ENCODE measurements at places on chromosomes 16 and 17. TPM values are rescaled to one million over a fixed set of nuclear protein-coding genes. Genes with fewer than 3 reads are reported as not detected.

KRTAP9-2 gene
- polyA plus RNA-seq: not detected

MEFV gene
- 0.18 TPM for polyA plus RNA-seq

FBF1 gene
- polyA plus RNA-seq: 11.9 TPM

OSGIN1 gene
- polyA plus RNA-seq: 0.23 TPM

SLC52A1 gene
- 0.25 TPM for polyA plus RNA-seq

Measured in left renal cortex interstitium (tissue), 4 donors.